ENCODE measurements at places on chromosomes 6 and 20. TPM values are rescaled to one million over a fixed set of nuclear protein-coding genes. Genes with fewer than 3 reads are reported as not detected.
A peak's percentile ranks its signal among the peaks of the same experiment; 100 is the strongest.

GRCh38 chr6:146336191-146336590 lies 207.4 kb upstream of the RAB32 start:
- H3K27ac ChIP-seq = no peak overlapping the region
- H3K4me3 ChIP-seq = no peak overlapping the region
- H3K27me3 ChIP-seq = no peaks in the 10 kb centered on the region
- H3K36me3 ChIP-seq = no peaks in the 10 kb centered on the region
- H3K4me1 ChIP-seq = no peaks in the 10 kb centered on the region

GRCh38 chr20:63503524-63503923 lies 4.6 kb upstream of the EEF1A2 start:
- DNase-seq = no peak
- H3K4me1 ChIP-seq = peaks cover 12% of the 10 kb centered on the region
- no peak overlapping the region for H3K4me3 ChIP-seq

- H3K4me3 ChIP-seq = no peak overlapping the region
- H3K27ac ChIP-seq = no peak overlapping the region
- no peaks in the 10 kb centered on the region for H3K4me1 ChIP-seq
- H3K27me3 ChIP-seq = no peaks in the 10 kb centered on the region
Measured at GRCh38 chr6:12733876-12734275, 17.3 kb downstream of the PHACTR1 start.

Gene MOCS1
- 0.30 TPM for total RNA-seq

DNA sequence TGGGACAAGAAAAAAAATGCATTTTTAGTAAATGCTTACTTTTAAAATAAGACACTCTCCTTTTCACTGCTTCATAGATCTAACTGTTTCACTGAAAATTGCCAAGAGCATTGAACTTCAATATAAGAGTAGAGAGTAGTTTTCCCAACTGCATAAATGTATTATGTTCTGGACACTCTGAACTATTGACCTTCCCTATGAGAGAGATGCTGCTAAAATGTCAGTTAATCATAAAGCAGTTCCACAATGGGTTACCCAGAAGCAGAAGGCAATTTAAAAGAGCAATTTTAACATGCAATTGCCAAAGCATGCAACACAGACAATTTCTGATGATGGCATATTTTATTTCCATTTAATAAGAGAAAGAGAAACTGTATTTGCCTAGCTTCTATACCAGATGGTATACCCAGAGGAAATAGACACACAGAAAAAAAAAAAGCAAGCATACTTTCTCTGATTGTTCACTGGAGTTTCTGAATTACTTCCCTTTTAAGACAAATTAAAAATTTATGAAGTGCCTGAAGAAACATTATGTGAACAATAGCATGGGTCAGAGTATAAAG lies 279.1 kb upstream of the THEMIS start:
- H3K27ac ChIP-seq = no peak overlapping the region
- H3K4me3 ChIP-seq = no peak overlapping the region
- peaks cover 2% of the 10 kb centered on the region for H3K4me1 ChIP-seq
- no peaks in the 10 kb centered on the region for H3K36me3 ChIP-seq
- H3K27me3 ChIP-seq = no peaks in the 10 kb centered on the region

- DNase-seq = no peak
- peaks cover 4% of the 10 kb centered on the region for H3K4me1 ChIP-seq
- peaks cover 6% of the 10 kb centered on the region for H3K27me3 ChIP-seq
- no peak overlapping the region for H3K4me3 ChIP-seq
- no peak overlapping the region for H3K27ac ChIP-seq
Measured at GRCh38 chr20:38466983-38467382, 5.7 kb upstream of the RALGAPB start.

DNA sequence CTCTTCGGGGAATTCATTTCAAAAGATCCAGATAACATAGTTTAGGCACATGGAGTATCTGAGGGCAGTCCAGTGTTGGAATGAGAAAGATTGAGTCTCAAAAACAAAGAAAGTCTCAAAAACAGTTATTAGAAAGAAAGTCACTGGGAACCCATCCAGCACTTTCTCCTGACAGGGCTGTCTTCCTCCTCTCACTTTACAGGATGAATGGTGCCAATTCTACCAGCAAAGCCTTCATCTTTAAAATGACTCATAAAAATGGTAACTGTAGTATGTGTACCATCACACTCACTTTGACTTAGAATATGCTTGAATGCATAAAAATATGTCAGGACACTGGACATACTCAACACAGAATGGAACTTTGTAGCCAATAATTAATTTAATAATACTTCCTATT lies 71.3 kb downstream of the SLC22A3 start:
- no peaks in the 10 kb centered on the region for H3K36me3 ChIP-seq
- no peak overlapping the region for H3K4me3 ChIP-seq
- DNase-seq = no peak
- no peaks in the 10 kb centered on the region for H3K4me1 ChIP-seq

Gene CRISP2
- total RNA-seq = not detected

Gene CENPW
- 66.5 TPM for total RNA-seq

Gene CTSZ
- 48.0 TPM for total RNA-seq

DNA sequence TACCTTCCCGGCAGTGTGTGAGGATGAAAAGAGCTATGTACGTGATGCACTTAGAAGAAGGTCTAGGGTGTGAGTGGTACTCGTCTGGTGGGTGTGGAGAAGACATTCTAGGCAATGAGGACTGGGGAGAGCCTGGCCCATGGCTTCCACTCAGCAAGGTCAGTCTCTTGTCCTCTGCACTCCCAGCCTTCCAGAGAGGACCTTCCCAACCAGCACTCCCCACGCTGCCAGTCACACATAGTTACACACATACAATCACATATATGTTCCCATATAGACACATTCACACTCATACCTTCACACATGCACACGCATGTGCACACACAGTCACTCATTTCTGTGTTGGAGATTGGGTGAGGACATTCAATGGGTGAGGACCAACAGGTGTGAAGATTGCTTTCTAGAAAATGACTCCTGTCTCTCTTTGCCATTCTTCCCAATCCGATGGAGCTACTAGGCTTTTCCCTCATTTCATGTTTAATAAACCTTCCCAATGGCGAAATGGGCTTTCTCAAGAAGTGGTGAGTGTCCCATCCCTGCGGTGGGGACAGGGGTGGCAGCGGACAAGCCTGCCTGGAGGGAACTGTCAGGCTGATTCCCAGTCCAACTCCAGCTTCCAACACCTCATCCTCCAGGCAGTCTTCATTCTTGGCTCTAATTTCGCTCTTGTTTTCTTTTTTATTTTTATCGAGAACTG lies 30.4 kb downstream of the SRSF3 start:
- H3K4me1 ChIP-seq = peaks cover 24% of the 10 kb centered on the region
- H3K27me3 ChIP-seq = no peaks in the 10 kb centered on the region
- H3K27ac ChIP-seq = no peak overlapping the region

DNA sequence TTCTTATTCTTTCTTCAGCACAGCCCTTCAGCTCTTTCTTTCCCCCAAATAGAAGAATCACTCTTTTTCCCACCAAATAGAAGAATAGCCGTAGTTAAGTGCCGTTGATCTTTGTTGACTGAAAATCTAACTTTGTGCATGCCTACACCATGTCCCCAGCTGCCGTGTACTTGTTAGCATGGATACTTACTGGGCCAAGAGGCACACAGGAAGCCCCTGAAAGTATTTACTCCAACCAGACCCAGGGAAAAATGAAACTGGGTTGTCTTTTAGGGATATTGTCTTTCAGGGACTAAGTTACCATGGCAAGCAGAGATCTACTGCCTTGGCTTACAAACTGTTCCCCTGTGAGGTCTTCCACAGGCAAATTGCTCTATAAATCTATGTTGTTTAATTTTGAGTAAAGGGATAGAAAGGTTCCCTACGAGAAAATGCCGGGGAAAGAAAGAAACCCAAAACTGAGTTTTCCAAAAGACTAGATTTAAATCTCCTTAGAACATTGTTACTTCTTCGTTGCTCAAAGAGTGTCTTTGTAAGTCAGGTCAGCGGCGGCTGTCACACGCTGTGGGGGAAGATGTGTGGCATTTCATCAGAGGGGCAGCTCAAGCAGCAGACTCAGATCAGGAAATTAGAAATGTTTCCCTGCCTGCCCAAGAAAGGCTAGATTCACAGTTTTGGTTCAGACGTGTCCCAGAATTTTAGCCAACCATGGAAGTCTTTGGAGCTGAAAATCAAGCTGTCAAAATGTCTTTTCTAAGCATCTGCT lies 188.2 kb upstream of the PRND start:
- H3K27ac ChIP-seq = no peak overlapping the region
- no peaks in the 10 kb centered on the region for H3K4me1 ChIP-seq
- H3K4me3 ChIP-seq = no peak overlapping the region
- no peaks in the 10 kb centered on the region for H3K36me3 ChIP-seq
- peaks cover 52% of the 10 kb centered on the region for H3K27me3 ChIP-seq

Gene PPP2R5D
- total RNA-seq = 53.0 TPM

Gene FAM83B
- total RNA-seq = not detected

Gene KIAA1755
- total RNA-seq = not detected

Gene SAMD5
- total RNA-seq = not detected

DNA sequence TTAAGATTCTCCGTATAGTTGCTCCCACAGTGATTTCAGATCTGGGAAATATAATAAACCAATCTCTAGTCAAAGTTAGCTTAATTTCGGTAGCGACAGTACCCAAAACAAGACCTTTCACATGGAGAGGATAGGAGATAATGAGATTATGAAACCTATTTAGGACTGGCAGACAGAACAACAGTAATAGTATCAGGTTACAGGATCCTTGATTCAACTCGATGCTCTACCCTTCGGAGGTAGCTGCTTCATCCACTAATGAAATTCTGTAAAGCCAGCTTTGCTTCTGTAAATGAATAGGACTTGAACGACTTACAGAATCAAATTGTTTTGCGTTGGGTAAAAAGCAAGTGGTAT lies 534 bp upstream of the AKIRIN2 start:
- H3K4me3 ChIP-seq = peak overlapping the region; percentile 95
- H3K27ac ChIP-seq = peak overlapping the region; percentile 94
- DNase-seq = no peak

Measured in activated CD8-positive, alpha-beta memory T cell treated with anti-CD3 and anti-CD28 coated beads, Interleukin-2, amount 10 ng/mL, durations not matched to agents 7 days and 5 days (primary cell).